ENCODE measurements at places on chromosomes 7 and 10. TPM values are rescaled to one million over a fixed set of nuclear protein-coding genes. Genes with fewer than 3 reads are reported as not detected.

Gene HOXA7
- polyA plus RNA-seq = not detected

Gene EN2
- polyA plus RNA-seq = not detected

- DNase-seq = no peak
Measured at GRCh38 chr7:122118757-122119156, 25.3 kb downstream of the AASS start.

Gene TMEM176B
- polyA plus RNA-seq = not detected

Gene GFRA1
- not detected for polyA plus RNA-seq

GRCh38 chr7:31074403-31075085 lies 22.4 kb downstream of the ADCYAP1R1 start:
- peak; percentile 9 for DNase-seq

- DNase-seq = no peak
Measured at GRCh38 chr7:4006687-4007086, 675.4 kb upstream of the FOXK1 start.

DNA sequence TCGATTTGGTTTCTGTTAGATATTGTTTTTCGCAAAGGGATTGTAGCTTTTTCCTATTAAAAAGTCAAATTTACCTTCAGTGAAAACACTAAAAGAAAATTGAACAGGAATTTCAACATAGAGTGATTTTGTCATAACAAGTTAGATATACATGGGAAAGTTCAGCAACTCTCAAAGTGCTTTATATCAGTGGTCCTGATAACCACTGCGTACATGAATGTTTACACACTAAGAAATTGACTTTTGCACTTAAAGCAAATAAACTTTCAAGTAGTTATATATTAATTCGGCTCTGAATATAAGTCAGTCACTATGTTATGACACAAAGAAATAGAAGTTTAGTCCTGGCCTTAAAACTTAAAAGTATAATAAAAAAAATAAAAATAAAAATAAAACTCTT lies 101.3 kb upstream of the DKK1 start:
- DNase-seq = no peak

GRCh38 chr7:156222611-156223010 lies 410.3 kb upstream of the SHH start:
- no peak for DNase-seq

Gene GDF2
- polyA plus RNA-seq = not detected

DNA sequence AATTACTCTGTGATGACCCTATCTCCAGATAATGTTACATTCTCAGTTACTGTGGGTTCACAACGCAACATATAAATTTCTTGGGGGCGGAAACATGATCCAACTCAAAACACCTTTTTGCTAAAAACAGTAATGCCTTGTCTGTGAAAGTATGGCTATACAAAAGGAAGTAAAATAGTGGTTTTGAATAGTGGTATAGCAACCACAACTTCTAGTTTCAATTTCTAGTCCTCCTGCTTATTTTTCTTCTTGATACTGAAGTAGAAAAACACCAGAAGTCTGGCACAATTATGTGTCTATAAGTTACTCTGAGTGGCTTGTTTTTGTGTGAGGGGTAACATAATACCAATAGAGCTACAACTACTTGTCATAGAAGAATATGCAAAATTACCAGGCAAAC lies 21.5 kb upstream of the ZNF800 start:
- DNase-seq = no peak

GRCh38 chr7:5584821-5585220 lies 161.2 kb upstream of the TNRC18 start:
- no peak for DNase-seq

Gene POLL
- polyA plus RNA-seq = 10.6 TPM

Gene PSD
- 4.9 TPM for polyA plus RNA-seq
